ENCODE measurements at places on chromosomes 12 and 14.

DNA sequence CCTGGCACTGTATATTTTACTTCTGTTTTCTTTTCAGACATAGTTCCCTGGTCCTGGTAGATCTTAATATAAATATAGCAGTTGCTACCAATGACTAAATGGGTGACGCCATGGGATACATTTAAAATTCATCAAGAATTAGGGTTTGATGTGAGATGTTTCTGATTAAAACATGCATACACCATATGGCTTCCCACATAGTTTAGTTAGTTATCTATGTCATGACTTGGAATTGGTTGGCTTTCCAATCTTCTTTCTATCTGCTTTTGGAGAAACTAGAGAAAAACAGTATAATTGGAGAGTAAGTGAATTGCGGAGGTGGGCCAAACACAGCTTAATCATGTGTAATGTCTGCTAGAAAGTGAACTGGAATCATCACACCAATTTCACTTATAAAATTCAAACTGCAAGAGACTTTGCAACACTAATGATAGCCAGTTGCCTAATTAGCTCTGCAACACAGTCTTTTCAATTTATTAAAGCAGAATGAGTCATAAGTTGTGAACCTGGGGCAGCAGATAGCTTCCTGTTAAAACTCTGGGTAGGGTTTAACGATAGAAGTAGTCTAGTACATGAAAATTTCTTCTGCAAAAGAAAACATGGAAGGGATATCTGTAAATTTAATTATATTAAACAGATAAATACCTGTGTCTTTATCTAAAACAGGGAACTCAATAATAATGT lies 295.2 kb downstream of the SLC16A7 start:
- DNase-seq: no peak

DNA sequence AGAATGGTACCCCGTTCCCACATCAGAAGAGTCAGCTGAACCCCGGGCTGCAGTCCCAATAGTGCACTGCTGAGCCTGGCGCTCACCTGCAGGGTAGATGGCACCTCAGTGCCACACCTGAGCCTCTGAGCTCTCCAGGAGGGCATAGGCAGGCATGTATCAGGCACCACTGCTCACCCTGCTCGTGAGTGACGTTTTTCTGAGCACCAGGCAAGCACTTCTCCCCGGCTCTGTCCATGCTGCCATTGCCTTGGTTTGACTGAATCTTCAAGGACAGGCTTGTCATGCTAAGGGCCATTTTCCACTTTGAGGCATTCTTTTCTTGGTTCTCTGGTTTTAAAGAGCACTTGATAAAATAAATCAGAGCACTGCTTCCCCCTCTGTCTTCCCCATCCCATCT lies 161.6 kb upstream of the PRMT8 start:
- no peak for DNase-seq

- no peak for DNase-seq
Measured at GRCh38 chr14:67167420-67168109, 21.7 kb upstream of the GARIN2 start.

- no peak for DNase-seq
Measured at GRCh38 chr12:43028826-43029225, 439.3 kb upstream of the PRICKLE1 start.

DNA sequence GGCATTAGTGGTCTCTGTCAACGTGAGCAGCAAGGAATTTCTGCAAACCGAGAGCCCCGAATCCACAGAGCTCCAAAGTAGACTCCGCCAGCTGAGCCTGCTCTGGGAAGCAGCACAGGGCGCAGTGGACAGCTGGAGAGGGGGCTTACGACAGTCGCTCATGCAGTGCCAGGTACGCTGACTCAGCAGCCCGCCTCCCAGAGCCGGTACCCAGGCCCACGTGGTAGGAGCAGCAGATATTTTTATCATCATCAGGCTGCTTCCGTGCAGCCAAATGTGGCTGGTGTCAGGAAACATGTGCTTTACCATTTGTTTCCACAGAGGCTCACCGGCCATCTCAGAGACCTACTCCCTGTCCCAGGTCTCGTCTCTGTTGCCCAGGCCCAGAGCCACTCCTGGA lies 73.7 kb downstream of the ESR2 start:
- no peak for DNase-seq

DNA sequence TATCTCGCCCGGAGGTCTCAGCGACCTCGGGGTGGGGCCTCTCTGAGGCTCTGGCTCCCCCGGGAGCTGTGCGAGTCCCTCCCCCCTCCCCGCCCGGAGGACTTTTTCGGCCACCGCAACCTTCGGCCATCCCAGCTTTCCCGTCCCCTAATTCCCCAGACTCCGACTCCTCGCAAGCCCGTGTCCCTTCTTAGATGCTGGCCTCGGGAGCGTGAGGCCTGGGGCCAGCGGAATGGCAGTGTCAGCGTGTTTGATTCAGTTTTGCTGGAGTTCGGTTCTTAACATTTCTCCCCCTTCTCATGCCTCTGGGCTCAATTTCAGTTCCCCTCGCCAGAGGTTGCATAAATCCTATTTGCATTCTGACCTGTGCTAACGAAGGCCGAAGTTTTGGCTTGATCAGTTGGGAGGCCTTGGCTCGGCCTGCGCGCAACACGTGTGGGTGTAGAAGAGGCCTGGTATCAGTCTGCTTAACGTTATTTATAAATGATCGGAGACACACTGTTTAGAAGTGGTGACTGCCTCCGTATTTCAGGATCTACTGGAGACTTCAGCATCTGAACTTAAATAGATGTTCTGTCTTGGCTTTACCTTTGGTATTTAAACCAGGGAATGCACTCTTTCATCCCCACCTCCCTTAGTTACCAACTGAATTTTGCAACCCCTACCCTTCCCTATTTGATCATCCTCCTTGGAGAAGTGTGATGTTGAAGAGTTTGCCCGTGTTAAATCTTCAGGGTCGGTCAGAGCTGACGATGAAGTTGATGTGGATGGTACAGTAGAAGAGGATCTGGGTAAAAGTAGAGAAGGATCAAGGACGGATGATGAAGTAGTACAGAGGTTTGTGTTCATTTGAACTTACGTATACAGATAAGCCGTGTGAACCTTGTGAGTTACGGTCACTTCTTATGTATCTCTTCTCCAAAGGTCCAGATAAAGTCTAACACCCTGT lies 851 bp downstream of the HSP90B1 start:
- no peak for DNase-seq

DNA sequence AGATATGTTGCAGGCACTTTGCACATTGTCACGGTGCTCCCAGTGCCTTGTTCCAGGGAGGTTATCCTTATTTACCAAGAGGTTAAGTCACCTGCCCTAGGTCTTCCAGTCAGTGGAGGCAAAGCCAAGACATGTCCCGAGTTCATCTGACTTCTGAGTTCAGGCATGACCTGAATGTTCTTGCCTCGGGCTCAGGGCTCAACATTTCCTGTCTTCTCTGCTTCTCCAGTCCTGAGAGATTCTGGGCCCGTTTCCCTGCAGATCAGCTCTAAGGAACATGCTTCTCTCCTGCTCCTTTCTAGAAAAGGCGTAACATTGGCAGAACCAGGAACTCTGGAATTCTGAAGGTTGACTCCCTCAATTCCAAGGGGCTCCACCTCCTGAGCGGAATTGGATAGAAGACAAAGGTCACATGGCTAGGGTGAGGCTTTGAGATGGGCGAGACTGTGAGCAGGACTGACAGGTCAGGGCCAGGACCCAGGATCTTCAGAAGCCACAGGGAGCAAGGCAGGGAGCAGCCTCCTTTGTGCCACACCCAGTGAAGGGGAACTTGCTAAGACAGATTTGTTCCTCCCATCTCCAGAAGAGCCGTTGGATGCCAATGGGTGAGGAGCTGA lies 19.9 kb downstream of the BDKRB2 start:
- DNase-seq: no peak

GRCh38 chr14:52885230-52885629 lies 65.6 kb downstream of the FERMT2 start:
- DNase-seq: no peak

GRCh38 chr12:20268121-20268732 lies 100.1 kb upstream of the PDE3A start:
- DNase-seq: no peak

DNA sequence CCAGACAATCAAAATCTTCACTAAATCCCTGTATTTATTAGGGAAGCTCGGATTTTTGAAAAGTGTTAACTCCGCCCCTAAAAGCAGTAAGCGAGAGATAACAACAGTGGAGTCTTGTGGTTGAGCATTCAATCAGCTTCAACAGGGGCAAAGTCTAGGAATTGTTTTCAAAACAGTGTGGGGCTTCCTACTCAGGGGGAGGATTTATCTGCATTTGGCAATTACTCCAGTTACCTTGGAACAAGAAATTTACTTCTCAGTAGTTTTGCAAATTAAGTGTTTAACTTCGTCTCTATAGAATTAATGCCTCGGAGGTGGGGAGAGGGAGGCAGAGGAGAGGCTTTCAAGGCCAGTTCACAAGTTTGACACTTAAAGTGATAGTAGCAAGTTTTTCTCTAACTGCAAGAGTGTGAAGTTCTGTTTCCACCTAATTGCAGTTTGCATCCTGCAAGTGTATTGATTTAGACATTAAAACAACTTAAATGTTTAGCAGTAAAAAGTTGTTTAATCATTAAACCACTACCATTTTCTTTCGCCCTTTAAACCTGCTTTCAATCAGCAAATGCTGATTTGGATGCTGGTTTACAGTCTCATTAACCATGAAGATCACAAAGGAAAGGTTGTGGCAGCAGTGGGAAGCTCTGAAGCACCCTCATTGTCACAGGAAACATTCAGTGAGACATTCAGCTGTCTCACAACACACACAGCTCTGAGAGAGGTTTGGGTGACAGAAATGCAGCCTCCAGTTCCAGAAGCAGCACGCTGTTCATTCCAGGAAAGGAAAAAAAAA lies 102.0 kb downstream of the HMGA2 start:
- DNase-seq: no peak

DNA sequence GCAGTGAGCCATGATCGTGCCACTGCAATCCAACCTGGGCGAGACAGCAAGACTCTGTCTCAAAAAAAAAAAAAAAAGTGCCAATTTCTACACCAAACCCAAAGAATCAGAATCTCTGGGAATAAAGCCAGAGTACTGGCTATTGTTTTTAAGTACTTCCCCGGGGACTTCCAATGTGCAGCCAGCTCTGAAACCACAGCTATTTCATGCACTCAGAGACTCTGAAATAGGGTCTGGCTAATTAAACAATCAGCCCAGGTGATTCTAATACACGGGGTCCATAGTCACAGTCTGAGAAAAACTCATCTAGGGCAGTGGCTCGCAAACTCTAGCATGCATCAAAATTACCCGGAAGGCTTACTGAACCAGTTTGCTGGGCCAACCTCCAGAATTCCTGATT lies 56.3 kb downstream of the SIX6 start:
- no peak for DNase-seq

DNA sequence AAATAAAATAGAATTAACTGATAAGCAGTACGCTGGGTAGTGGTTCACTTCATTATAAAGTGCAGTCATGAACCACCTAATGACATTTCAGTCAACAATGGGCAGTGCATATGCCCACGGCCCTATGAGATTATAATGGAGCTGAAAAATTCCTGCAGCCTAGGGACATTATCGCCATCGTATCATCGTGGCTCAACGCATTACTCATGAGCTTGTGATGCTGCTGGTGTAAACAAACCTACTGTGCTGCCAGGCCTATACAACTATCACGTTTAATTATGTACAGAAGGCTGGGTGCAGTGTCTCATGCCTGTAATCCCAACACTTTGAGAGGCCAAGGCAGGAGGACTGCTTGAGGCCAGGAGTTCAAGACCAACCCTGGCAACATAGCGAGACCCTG lies 62.3 kb upstream of the TMEM263 start:
- DNase-seq: no peak

DNA sequence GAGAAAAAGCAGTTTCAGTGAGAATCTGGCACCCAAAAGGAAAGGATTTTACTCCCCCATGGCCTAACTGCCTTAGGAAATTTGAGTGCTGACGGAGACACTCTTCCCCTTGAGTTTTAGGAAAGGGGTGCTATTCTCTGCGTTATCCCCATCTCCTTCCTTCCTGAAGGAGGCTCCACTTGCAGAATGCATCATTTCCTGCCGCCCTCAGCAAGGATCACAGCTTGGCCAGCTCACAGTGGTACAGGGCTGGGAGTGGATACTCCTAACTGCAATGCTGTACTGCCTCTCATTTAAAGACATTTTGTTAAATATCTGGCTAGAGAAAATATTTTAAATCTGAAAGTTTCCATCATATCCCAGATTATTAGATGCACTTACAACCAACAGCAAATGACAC lies 33.0 kb downstream of the RDH12 start:
- no peak for DNase-seq

DNA sequence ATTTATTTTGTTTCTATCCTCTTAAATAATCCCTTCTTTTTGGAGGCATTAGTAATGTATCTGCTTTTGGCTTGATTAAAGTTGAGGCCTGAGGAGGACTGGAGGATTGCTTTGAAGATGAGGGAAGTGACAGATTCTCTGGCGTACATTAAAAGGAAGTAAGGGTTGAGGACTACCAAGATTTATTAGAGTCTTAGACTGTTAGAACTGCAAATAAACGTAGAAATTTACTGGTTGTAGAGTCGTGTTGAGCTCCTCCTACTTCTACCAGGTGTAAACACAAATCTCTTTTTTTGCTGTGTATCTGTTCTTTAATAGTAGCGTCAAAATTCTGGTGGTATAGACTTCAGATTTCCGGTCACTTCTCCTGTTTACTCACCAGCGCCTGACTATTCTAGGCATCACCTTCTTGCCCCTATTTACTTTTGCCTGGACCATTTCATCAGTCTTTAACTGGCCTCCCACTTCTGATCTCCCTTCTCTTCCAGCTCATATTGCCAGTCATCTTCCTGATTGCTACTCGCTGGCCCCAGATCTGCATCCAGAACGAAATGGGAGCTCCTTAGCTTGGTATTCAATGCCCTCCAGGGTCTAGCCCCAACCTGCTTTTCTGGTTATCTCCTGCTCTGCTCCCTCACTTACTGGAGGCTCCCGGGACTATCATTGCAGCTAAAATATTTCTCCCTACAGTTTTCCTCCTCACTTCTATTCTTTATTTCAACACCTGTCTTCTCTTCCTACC lies 8.4 kb upstream of the EID3 start:
- no peak for DNase-seq

- DNase-seq: no peak
Measured at GRCh38 chr12:67573566-67573965, 75.0 kb upstream of the DYRK2 start.

GRCh38 chr14:95047754-95048153 lies 109.6 kb downstream of the DICER1 start:
- no peak for DNase-seq

- peak; percentile 30 for DNase-seq
Measured at GRCh38 chr12:98595243-98595988, 1.9 kb downstream of the SLC25A3 start.

Data from activated CD4-positive, alpha-beta T cell treated with anti-CD3 and anti-CD28 coated beads, Interleukin-2, Interleukin-4, amounts not matched to agents 100 ng/mL and 50 ng/mL, durations not matched to agents 16 hours and 8 hours (primary cell).